ENCODE measurements at places on chromosomes 3 and 15.
A peak's percentile ranks its signal among the peaks of the same experiment; 100 is the strongest.

- DNase-seq: no peak
These were observed 120.3 kb upstream of the CHRM5 start for GRCh38 chr15:33848011-33848410.

DNA sequence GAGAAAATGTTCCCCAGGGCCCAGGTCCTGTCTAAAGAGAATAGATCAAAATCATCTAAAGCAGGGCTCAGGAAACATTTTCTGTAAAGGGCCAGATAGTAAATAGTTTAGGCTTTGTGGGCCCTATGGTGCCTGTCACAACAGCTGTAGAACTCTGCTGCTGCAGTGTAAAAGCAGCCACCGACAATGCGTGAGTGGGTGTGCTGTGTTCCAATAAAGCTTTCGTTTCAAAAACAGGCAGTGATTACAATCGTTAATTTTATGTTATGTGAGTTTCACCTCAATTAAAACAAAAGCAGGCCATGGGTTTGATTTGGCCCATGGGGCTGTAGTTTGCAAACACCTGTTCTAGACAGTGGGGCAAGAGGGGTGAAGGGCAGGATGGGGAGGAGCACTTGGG lies 12.5 kb upstream of the HEG1 start:
- DNase-seq: no peak

DNA sequence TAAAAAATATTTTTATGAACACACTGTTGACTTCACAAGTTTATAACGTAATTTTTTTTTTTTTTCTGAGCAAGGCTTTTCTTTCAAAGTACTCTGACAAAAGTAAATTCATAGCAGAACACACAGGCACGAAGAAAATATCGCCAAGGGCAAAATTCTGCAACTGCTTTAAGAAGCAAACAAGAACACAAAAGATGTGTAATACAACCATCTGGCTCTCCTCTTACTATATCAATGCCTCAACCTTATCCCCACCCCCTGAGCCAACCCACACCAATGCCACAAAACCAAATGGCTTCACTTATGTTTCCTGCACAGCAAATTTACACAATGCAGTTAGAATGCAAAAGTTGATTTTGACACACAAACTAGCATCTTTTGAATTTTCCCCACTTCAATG lies 274.2 kb downstream of the FOXP1 start:
- DNase-seq: no peak

- peak; percentile 2 for DNase-seq
These were observed 357.7 kb downstream of the OTOL1 start for GRCh38 chr3:161854232-161854771.

GRCh38 chr15:96974761-96975160 lies 644.3 kb downstream of the NR2F2 start:
- DNase-seq: no peak

DNA sequence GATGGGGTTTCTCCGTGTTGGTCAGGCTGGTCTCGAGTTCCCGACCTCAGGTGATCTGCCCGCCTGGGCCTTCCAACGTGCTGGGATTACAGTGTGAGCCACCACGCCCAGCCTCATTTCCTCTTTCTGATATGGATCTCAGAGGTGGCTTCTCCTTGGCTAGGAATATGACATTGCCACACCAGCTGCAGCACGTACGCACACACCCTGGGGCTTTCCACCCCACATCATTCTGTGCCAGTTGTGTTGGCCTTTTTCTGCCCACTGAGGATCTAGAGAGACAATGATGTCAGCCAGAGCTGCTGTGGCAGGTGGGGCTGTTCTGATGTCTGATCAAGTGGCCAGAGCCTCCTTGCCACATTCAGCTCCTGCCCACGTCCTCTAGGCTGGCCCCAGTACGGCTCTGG lies 29.0 kb downstream of the TMEM45A start:
- no peak for DNase-seq

DNA sequence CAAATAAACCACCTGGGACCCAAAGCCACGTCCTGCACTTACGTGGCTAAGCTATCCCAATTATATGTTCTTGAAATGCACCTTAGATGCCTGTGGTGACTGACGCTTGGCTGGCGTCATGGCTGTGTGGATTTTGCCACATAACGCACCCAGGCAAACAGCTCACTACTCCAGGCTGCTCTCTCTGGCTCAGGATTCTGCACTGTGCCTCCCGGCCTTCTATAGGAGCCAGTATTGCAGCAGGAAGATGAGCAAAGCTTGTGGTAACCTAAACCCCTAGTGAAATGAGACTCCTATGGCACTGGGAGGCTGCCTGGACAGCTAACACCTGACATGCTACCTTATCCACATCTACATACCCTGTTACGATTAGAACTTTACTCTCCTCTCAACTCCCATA lies 179.3 kb downstream of the THRB start:
- no peak for DNase-seq

GRCh38 chr3:23329471-23330105 lies 126.5 kb downstream of the UBE2E2 start:
- no peak for DNase-seq

GRCh38 chr3:26562021-26562768 lies 60.4 kb upstream of the LRRC3B start:
- DNase-seq: no peak

- no peak for DNase-seq
These were observed 2.0 kb downstream of the RSRC1 start for GRCh38 chr3:158111861-158112260.

- no peak for DNase-seq
These were observed 37.0 kb downstream of the EPHB3 start for GRCh38 chr3:184598574-184598927.

DNA sequence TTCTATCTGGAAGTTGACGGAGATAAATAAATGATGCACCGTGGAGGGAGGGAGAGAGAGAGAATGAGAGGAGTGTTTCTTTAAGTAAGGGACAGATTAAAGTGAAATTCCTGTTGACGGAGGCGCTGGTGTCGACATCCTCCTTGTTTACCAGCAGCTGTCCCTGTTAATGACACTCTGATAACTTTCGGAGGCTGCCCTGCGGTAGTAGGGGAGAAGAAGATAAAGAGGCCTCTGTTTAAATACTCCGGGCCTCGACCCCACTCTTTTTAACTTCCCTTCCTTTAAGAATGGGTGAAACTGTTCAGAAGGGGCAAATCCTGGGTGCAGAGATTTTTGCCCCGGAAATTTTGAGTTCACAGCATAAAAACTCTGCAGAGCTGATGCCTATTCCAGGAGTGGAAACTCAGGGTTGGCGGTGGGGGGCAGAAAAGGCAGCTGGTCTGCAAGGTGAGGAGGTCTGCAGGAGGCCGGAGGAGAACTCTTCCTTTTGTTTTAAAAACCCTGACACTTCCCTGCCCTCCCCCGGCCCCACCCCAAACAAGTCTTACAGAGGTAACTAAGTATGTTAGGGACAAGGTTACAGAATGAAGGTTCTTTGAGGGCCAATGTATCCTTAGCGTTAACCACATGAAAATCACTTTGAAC lies 276.6 kb upstream of the NR2F2 start:
- DNase-seq: no peak

GRCh38 chr15:55915876-55916567 lies 77.4 kb downstream of the NEDD4 start:
- DNase-seq: no peak

DNA sequence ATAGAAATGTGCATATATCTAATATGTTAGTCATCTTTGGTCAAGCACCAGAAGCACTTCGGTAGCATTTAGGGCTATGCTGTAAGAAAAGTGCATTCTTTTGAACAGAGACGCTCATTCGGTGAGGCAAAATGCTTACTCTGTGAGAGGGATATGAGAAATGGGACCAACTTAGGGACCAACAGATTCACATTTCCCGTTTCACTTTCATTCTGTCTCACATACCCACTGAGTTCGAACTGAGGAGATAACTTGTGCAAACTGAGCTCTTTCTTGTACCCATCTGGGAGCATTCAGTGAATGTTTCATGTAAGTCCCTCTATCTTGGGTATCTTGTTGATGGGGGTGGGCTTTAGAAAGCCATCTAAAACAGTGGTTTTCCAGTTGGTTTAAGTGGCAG lies 135.3 kb downstream of the FEZF2 start:
- DNase-seq: no peak

DNA sequence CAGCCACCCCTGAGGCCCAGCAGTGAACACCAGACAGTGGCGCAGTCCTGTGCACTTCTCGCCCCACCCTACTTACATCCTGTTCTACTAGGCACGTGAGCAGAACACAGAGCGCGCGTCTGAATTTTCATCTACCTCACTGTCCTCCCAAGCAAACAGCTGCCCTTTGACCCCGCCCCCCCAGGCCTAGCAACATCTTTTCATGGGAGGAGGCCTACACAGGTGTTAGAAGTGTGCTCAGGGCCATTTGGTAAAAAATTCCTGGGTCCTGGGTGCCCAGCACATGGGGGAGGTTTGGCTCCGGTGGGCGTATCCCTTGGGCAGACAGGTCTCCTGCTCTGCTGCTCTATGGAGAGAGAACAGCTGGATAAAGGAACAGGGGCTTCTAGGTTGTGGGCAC lies 95.0 kb downstream of the MYLK start:
- no peak for DNase-seq

- no peak for DNase-seq
These were observed at the start of gene SLC24A1 for GRCh38 chr15:65621638-65622037. Gene SLC24A1 (plus strand): TSS chr15:65621938. CDS start chr15:65624081, 2,143 bp downstream.

- no peak for DNase-seq
These were observed 800.6 kb upstream of the LMCD1 start for GRCh38 chr3:7700977-7701376.

DNA sequence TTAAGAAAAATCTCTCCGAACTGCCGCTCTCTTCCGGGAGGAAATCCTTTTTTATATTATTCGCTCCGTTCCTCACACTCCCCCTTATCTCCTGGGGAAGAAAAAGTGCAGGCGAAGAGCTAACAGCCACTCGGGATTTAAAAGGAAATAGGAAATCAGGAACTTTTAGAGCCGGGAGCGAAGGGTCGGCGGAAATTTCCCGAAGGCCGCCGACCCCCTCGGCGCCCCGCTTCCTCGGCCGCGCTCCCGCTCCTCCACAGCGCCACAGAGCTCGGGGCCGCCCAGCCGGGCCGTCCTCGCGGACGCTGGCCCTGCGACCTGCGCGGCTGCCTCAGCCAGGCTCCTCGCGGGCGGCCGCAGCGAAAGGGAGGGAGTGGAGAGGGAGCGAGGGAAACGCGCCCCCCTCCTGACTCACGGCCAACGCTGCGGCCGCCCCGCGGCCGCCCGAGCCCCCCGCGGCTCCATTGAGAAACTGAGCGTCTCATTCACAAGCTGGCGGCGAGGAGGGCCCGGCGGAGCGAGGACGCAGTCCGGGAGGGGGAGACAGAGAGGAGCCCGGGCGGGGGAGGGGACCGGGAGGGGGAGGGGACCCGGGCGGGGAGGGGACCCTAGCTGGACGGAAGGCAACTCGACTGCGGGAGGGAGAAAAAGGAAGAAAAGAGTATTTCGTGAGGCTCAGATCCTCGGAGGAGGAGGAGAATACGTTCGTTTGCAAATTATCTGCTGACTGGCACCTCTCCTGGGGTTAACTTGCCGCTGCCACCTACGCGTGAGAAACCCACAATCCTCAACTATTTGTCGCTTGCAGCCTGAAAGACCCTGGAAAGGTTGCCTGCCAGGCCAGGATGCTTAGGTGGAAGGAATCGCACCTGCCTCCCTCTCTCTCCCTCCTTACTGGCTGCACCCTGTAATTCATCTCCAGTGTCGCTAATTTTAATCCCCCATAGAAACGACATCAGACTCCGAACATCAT lies at the start of gene PTPN9:
PTPN9 (minus strand) TSS at position 368 of the 973 bp plus-strand sequence. CDS start 539 bp downstream, outside the sequence.
- DNase-seq: peak; percentile 72

DNA sequence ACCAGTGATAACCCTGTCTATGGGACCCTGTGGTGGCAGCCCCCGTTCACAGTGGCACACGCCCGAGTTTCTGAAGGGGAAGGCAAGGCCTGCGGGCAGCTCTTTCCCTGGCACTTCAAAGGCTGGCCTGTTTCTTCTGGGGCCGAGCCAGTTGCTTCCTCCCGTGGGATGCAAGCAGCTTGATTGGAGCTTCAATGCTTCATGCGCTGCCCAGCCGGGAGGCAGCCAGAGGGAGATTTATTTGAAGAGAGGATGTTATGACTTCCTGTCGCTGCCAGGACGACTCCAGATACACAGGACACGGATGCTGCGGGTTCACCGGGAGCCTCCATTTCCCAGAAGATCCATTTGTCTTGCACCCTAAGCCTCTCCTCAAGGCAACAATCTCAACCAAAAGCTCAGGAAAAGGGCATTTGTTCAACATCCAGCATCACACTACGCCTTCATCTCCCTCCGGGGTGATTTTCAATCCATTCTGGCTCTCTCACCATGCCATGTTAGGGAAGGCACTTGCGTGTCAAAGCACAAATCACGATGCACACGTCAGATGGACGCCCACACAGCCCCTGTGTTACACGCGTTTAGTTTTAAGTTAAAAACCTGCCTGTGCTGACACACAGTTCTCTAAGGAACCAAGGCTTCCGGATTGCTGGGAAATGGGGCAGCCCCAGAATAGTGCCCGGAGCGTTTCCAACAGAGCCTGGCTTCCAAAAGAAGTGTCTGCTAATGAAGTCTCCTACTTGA lies 330.2 kb downstream of the OCA2 start:
- no peak for DNase-seq

DNA sequence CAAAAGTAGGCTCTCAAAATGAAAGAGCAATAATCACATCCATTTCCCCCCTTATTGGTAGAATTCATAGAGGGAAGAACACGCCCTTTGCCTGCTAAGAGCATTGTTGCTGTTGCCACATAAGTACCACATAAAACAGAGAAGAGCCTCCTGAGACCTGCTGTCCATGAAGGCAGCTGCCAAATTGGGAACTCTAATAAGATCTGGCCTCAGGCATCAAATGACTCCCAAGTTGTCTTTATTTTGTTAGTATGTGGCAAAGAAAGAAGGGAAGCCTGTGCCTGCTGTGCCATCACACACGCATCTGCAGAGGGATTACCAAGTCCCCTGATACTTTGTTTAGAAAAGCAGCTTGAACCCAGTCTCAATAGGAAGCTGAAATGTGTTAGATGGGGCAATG lies 23.9 kb downstream of the VGLL3 start:
- no peak for DNase-seq

GRCh38 chr3:189406148-189406547 lies 225.0 kb upstream of the TP63 start:
- DNase-seq: no peak

GRCh38 chr3:156978481-156978961 lies 152.4 kb downstream of the LEKR1 start:
- no peak for DNase-seq

DNA sequence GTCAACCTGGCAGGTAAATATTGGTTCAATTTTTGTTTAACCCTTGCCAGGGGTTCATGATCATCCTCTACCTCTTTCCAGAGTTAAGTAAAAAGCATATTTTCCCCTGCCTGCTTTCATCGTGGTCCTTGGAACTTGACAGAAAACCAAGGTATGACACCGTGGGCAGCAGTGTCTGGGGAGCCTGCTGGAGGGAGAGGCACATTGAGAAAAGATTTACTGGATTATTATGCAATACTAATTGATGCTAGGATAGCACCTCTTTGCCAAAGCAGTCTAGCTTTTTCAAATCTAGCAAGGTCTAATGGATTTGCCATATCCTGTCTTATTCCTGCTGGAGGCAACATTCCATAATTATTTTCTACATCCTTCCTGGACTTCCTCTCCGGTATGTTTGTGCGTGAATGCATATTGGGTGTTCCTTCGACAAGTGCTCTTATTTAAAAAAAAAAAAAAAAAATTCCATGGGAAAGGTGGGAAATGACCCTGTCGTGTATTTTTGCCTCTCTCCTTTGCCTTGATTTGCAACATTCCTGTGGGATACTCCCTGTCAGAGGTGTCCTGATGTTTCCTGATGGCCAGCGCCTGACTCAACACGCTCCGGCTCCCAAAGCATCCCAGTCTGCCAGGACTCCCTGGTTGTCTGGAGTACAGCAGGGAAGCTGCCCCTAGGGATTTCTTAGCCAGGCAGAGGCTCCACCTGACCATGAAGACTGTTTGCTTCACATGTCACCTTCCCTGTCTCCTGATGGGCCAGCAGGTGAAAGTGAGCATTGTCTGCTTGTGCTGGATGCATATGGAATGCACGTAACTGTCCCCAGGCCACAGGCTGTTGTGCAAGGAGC lies 6.3 kb downstream of the BHLHE40 start:
- no peak for DNase-seq

- no peak for DNase-seq
These were observed 26.3 kb upstream of the THRB start for GRCh38 chr3:24520976-24521419.
